NCI-H510A (cell line): ENCODE measurements at places on chromosomes 13 and 19.

DNA sequence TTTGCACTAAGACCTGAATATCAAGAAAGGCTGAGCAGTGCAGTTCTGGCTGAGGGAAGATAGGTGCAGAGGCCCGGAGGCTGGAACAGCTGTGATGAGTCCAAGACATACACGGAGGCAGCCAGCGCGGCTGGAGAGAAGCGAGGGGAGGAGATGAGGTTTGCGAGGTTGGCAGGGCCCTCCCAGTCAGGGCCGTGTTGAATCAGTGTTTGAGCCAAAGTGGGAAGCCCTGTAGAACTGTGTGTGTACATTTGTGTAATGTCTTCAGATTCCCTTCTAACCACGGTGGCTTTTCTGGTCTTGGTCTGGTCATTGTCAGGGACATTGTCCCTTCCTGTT, 34.9 kb downstream of the PAK4 start:
- DNase-seq = no peak

- no peak for DNase-seq
Measured at GRCh38 chr19:42030645-42031440, 36.8 kb upstream of the ATP1A3 start.

GRCh38 chr19:19591133-19591825, 27.2 kb downstream of the PBX4 start:
- DNase-seq = no peak

DNA sequence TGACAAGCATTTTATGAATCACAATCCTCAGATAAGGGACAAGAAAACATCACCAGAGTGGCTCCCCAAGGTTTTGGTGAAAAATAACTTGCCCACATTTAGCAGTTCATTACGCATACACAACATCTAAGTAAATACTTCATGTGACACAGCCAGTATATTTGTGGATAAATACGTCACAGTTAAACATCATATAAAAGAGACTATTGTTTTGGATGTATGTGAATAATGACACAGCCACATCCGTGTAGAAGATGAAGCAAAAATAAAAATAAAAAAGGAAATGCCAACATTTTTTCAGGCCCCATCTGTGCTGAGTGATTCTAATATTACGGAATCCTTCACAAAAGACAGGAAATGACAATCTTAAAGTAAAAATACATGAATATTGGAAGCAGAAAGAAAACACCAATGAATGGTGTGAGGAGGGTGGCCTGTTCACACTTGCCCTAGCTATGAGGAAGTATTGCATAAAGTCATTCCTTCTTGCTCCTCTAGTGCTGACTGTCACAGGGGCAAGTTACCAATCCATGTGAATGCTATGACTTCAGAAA, 457.1 kb downstream of the KLF12 start:
- no peak for DNase-seq

- no peak for DNase-seq
Measured at GRCh38 chr19:33098055-33098534, 17.1 kb downstream of the GPATCH1 start.

- no peak for DNase-seq
Measured at GRCh38 chr19:16193466-16193865, 4.2 kb upstream of the AP1M1 start.

GRCh38 chr19:48907671-48908070, 7.6 kb downstream of the NUCB1 start:
- no peak for DNase-seq

GRCh38 chr19:9911524-9912185, 24.7 kb downstream of the OLFM2 start:
- DNase-seq = no peak

- DNase-seq = no peak
Measured at GRCh38 chr13:46202188-46202795, 9.4 kb upstream of the LRRC63 start.

- no peak for DNase-seq
Measured at GRCh38 chr19:38323291-38323690, 3.6 kb downstream of the KCNK6 start.

DNA sequence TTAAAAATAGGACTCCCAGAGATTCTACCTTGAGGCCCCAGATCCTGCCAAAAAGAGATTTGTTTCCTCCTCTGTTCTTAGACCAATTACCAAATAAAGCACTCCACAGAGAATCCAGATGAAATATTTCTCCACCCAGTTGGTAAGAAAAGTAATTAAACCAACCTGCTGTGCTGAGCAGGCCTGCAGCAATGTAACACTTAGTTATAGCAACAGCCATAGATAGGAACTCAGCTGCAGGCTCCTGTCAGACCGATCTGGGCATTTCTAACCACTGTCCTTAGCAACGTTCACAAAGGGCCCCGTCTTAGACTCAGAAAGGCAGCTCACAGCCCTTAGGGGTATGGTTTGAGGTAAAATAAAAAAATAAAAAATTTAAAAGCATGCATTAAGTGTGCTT, 271.1 kb downstream of the KCNRG start:
- no peak for DNase-seq

DNA sequence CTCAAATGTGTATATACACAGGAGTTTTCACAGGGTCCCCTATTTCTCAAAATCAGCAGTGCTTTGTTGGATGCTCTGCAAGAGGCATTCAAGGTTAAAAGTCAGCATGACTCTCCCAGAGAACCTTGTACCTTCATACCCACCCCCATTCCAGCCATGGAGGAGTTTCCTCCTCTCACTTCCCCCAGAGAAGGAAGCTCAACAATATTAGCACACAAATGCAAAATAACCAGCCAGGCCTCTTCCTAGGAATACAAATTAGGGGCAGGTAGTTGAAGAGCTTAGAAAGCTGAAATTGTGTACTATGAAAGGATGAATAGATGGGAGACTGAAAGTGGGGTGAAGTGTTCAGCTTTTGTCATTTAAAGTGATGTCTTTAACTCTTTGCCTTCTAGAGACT, 43.8 kb downstream of the SPRY2 start:
- DNase-seq = no peak

DNA sequence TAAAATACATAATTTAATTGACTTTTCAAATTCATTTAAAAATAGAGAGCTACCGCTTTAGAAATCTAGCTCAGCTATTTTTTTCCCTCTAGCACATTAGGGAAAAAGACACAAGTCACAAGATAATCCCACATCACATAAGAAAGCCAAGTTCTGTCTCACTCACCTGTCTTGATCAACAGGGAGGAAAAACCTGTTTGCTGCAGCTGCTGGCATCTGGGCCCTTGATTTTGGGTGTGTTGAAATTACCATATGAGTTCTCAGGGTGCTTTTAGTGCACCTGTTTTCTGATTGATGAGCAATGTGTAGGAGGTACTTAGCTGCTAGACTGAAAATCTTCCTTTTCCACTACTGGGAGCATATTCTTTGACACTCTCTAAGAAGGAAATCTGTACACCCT, 53.8 kb downstream of the ZDHHC20 start:
- DNase-seq = no peak

- DNase-seq = no peak
Measured at GRCh38 chr19:46602392-46603194, 1.5 kb downstream of the CALM3 start.

DNA sequence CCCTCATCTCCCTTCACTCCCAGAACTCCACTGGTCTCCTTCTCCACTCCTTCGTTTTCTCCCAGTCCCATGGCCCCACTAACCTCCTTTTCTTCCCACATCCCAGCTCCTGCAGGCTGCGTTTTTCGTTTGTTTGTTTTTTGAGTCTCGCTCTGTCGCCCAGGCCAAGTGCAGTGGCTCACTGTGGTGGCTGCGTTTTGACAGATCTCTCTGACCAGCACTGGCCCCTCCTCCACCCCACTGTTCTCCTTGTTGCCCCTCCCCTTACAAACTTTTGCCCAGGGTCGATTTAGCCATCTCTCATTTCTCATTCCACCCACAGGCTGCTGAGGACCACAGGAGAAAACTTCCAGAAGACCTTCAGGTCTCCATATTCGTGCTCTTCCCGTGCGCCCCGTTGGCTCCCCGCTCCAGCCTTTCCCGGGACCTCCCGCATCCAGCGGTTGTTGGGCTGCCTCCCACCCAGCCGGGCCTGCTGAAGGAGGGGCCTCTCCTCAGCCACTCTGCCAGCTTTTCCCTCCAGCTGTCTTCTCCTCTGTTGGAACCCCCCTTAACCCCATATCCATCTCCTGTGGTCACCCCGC, 40.6 kb upstream of the GJB6 start:
- no peak for DNase-seq

GRCh38 chr13:21825186-21825585, 154.3 kb downstream of the FGF9 start:
- DNase-seq = no peak

GRCh38 chr13:44693156-44693764, 117.1 kb upstream of the TSC22D1 start:
- no peak for DNase-seq

DNA sequence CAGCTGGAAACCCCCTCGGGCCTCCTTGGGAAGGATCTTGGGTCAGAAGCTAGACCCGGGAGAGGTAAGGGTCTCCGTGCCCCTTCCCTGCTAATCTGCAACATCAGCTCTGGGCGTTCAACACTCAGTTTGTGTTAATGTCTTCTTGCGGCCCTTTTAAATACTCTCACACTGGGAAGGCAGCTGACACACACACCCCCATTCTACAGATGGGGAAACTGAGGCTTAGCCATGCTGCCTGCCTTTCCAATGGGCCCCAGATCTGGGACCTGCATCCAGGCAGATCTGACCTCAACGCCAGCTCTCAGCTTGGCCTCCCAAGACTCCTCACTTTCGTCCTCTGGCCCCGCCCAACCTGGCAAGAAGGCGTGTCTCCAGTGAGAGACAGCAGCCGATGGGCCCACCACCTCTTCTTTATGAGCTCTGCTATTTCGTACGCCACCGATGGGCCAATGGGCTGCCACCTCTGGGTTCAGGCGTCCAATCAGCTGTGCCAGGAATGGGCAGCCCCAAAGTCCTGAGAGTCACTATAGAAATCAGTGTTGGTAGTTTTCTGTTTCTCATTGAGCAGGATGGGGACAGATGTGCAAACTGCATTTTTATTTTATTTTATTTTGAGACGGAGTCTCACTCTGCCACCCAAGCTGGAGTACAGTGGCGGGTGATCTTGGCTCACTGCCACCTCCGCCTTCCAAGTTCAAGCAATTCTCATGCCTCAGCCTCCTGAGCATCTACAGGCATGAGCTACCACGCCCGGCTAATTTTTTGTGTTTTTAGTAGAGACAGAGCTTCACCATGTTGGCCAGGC, 43.8 kb downstream of the DNM2 start:
- no peak for DNase-seq

DNA sequence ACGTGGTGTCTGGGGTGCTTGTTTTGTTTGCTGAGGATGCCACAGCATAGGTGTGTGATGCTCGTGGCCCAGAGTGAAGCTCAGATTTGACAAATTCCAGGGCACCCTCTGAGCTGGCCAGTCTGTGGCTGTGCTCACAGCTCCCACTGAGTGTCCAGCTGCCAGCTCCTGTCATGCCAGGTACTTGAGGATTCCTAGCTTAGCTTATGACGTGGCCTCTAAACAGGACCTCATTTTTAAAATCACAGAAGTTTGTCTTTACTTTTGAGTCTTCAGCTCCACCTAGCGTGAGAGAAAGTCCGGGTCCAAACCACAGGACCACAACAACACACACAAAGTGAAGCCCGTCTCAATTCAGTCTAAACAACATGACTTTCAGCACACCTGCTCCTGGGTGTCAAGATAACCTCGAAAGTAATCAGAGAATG, 117.3 kb downstream of the RAB20 start:
- no peak for DNase-seq

DNA sequence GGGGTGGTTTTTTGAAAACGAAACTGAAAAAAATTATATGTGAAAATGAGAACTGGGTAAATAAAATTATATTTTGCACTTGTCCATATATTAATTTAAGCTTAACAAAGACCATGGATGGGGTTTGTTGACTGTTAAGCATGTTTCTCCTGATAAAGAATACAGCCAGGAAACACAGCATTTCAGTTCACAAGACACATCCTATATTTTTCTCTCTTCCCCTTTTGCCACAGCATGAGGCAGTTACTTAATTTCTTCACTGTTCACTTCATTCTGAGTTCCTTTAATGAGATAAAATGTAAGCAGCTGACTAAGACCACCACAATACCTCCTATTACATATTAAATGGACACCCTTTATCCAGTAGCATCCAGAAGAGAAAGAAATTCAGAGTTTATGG, 64.0 kb downstream of the RXFP2 start:
- no peak for DNase-seq
